NCI-H1092 (cell line): ENCODE measurements at places on chromosomes 2 and 18.

DNA sequence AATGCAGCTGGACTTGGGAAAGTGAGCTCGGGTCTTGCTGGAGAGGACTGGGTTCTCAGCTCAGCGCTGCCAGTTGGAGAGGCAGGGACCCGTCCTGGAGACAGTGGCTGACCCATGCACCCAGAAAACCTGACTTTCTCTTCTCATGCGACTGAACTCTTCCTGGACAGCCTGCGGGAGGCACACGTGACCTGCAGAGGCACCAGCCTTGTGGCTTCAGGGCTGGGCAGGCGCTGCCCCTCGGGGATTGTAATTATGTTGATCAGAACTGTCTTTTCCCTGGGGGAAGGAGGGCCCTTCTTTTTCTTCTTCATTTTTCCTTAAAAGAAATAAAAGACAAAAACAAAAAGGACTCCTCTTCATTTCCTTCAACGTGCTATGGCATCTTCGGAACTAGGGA is 198.1 kb downstream of the VAPA start:
- DNase-seq, result no peak

GRCh38 chr2:169272010-169272409 is 90.3 kb downstream of the LRP2 start:
- DNase-seq, result no peak

GRCh38 chr2:105646774-105647076 is 98.0 kb upstream of the NCK2 start:
- DNase-seq, result no peak

DNA sequence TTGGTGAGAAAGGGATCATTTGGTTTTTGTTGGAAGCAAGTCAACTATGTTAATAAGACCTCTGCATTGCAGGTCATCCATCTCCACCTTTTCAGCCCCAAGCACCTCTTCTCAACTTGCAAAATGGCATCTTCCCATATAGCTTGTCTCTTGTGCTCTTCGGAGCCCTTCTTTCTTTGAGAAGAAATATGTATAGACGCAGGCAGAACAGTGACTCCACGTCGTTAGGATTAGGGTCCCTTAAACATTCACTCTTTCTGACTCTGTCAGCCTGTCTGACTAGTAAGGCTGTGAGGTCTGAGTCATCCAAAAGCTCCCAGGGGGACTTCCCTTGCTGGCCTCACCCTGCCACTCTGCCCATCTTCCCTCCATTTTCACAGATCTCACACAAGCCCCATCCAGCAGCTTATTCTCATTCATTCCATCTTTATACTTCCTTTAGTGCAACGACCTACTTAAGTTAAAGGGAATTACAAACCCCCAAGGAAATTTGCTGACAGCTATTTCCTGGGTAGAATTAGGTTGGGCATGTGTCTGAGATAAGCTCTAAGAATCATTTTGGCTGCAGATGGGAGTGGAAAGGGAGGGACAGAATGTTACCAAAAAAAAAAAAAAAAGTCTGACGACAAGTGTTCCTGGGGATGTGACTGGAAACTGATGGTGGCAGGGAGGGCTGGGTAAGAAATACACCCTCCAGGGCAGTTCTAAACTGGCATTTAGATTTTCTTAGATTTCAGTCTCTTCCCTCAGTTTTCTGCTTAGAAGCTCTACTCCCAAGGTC is 37.7 kb upstream of the MEX3C start:
- no peak for DNase-seq

DNA sequence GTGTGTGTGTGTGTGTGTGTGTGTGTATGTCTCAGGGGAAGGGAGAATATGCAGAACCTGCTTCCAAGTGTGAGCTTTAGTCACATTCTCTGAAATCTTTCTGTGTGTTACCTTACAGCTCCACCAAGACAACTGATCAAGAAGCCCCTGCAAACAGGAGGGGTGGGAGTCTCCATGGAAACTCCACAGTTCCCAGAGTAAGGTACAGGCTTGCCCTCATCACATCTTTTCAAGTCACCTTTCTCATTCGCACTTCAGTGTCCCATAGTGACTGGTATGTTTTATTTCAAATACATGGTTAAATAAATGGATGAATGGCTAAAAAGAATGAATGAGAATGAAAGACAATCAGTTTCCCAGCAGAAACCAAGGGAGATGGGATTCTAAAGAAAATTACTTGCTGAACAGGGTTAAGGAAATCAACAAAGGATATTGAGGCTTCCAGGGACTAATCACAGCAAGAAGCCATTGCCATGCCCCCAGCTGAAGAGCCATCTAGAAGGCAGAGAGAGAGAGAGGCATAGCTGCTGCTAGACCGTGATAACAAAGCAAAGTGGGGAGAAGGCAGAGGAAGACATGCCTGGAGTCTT is 987.2 kb upstream of the CELF4 start:
- DNase-seq, result no peak

GRCh38 chr2:152251811-152252210 is 76.2 kb upstream of the STAM2 start:
- DNase-seq, result no peak

DNA sequence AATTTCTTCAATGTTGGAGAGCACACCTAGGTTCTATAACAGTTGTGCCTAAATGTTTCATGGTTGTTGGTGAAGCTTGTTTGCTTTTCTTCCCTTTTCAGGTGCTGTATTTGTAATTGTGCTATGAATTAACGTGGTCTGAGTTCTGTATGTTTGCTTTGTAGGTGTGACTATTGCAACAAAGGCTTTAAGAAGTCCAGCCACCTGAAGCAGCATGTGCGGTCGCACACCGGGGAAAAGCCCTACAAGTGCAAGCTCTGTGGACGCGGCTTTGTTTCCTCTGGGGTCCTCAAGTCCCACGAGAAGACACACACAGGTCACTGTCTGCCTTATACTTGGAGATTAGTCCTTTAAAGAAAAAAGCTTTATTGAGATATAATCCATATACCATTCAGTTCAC is 91.2 kb downstream of the ZNF236 start:
- DNase-seq, result no peak

DNA sequence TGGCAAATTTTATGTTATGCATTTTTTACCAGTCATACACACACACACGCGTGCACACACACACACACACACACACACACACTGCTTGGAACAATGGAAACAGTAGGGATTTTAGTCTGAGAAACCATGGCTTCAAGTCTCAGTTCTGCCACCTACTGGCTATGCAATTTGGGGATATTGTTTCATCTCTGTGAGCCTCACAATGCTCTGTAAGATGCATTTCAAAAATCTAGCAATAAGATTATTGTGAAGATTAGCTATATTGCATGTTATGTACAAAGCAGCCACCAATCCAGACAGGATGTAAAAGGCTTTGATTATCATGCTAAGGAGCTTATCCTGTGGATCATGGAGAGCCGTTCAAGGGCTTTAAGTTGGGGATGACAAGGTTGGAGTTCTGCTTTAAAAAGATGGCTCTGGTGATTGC is 401.4 kb downstream of the NBAS start:
- DNase-seq, result no peak

GRCh38 chr2:650343-651310 is 26.6 kb downstream of the TMEM18 start:
- no peak for DNase-seq

- no peak for DNase-seq
These were observed 2.7 kb upstream of the IL1R1 start for GRCh38 chr2:102139851-102140250.

DNA sequence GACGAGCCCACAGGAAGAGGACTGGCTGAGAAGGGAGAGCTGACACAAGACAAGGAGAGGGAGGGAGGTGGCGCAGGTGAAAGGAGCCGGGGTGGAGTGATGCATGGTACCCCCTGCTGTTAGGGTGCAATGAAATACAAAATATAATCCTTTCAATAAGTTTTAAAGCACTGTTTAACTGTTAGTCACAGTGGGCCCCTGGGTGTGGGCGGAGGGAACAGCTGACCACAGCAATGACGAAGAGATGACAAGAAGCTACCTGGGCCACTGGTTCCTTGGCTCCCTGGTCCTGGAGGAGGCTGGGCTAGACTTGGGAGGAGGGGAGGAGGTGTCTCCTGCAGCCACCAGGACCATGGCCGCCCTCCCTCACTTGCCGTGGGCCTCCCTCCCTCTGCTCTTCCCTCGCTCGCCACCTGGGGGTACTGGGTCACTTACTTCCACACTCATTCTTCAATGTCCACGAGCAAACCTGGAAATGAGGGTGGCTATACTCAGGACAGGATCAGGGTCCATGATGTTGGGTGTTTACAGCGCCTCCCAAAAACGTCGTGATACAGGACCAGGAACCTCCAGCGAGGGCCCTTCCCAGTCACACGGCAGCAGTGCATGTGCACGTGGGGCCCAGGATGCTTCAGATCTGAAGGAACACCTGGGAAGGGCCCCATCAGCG is 196.1 kb downstream of the ANKRD30B start:
- DNase-seq, result no peak

DNA sequence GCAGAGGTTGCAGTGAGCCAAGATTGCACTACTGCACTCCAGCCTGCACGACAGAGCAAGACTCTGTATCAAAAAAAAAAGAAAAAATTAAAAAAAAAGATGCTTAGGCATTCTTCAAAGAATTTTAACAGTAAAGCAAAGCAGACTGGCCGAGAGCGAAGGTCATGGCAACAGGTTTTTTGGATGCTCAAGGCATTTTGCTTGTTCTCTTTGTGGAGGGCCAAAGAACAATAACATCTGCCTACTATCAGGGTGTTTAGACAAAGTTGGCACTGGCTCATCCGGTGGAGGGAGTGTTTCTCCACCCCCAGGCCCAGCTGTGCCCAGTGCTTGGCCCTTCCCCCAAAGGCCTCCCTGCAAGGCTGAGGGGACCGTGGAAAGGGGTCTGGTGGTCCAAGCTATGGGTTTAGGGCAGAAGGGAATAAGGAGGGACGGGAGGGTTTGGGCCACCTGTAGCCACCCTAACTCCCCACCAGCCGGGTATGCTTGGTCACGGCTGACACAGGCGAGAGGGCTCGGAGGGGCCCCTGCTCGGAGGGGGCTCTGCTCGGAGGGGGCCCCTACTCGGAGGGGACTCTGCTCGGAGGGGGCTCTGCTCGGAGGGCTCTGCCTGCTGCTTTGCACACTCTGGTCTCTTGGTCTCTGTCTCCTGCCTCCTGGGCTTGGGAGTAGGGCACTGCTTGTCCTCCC is 26.7 kb upstream of the ALLC start:
- no peak for DNase-seq

GRCh38 chr2:97703741-97704140 is 9.6 kb upstream of the ZAP70 start:
- DNase-seq, result no peak

DNA sequence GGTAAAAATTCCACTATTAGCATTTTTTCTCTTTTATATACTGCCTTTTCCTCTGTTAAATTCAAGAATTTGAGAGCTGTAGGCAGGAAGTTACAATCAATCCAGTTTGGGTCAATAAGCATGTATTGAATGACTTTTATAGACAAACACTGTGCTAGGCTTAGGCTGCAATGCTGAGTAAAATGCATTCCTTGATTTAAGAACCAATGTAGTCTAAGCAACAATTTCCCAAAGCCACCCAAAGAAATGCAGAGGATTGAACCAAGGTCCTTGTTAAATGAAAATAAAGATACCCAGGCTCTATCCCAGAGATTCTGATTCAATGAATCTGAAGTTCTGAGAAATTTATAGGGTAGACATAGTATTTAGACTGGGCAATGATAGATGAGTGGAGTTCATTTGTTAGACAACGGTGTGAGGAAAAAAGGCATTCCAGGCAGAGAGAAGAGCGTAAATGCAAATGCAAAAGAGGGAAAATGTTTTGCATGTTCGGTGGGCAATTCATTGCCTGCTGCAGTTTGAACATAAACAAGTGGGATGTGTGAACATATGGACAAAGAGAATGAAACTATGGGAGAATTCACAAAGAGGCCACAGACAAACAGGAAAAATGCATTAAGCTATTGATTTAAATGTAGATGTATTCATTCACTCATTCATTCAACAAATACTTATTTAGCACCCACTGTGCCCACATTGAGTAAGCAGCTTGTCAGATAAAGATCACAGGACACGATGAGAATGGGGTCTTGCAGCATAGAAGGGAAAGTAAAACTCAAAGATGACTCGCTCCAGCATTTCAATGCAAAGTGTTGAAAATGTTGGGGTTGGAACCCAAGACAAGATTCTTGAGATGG is 107.1 kb downstream of the EVA1A start:
- DNase-seq, result no peak

- no peak for DNase-seq
These were observed 284.6 kb downstream of the CNTNAP5 start for GRCh38 chr2:124309563-124310138.

DNA sequence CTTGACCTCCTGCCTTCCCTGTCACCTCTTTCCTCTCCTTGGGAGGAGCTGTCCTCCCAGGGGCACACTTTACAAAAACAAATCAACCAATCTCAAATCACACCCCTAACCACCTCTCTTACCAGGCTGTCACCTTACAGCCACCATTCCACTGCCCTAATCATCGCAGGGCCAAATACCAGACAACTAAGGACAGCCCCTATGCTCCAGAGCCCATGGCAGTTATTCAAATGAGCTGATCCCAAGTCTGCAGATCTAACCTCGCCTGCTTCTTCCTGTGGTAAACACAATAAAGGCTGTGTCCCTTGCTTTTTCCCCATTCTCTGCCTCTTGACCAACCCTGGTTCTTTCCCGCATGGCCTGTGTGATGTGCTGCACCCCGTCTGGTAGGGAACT is 154.2 kb upstream of the CNTNAP5 start:
- no peak for DNase-seq

GRCh38 chr2:222290736-222291484 is 7.9 kb downstream of the PAX3 start:
- DNase-seq, result peak; percentile 47

DNA sequence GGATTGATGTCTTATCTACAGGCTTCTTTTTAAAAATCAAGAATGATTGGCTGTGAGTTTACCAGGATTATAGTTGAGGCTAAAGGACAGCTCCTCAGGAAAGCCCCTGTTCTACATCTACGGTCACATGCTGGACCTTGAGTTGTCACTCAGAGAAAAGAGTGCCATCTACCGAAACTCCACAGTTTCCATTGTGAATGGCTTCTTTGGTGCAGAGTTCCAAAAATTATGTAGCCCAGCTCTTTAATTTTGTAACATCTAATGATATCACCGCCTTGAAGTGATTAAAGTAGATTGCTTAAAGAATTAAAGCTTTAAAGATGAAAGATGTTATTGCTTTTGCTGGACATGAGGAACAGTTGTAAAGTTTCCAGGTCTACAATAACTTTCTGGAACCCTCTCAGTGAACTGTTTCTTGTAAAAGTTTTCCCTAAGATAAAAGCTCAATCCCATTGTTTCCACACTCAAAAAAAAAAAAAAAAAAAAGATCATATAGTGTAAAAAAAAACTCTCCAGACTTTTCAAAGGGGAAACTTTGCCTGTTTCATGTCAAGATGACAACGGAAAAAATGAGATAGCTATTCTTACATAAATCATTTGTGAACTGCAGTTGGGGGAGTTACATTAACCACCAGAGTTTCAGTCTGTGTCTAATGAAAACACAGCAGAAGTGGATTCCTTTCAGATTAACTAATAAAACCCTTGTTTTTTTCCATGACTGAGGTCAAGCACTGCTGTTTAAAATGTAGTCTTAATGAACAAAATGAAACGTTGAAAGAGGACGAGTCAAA is 4.3 kb downstream of the COL3A1 start:
- no peak for DNase-seq

DNA sequence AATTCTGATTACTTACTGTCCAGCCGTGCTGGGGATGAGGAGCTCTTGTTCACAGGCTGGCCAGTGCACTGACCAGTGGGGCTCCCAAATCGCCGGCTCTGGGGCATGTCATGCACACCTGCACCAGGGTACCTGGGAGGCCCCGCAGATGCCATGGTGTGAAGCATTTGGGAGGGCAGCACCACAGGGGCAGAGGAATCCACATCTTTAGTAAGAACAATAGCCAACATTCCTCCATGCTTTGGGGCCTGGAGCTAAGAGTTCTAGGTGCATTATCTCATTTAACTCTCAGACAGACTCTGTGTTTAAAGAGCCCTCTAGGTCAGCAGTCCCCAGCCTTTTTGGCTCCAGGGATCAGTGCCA is 104.2 kb downstream of the ACKR3 start:
- no peak for DNase-seq

- DNase-seq, result no peak
These were observed 4.4 kb downstream of the HDLBP start for GRCh38 chr2:241310917-241311566.
